Astrocyte of the hippocampus (primary cell): ENCODE measurements at places on chromosomes 6 and 20.
A peak's percentile ranks its signal among the peaks of the same experiment; 100 is the strongest.

GRCh38 chr20:63320616-63321147 is 27.7 kb downstream of the COL20A1 start:
- DNase-seq: no peak

DNA sequence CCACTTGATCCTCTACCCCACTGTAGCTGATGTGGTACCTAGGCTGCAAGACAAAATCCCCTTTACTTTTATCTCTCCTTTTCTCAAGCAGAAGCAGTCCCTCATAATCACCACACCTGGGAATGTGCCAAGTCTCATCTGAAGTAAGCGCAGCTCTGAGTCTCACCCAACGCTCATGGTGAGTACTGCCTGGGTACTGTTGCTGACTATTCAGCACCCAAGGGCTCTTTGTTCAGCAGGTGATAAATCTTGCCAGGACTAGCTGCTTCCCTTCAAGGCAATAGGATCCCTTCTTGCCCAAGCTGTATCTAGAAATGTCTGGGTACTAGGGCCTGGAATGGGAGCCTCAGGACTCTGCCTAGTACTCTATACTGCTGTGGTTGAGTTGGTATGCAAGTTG is 70.9 kb downstream of the GCLC start:
- no peak for DNase-seq

- no peak for DNase-seq
These were observed 164.1 kb downstream of the TAF4 start for GRCh38 chr20:61901392-61902220.

DNA sequence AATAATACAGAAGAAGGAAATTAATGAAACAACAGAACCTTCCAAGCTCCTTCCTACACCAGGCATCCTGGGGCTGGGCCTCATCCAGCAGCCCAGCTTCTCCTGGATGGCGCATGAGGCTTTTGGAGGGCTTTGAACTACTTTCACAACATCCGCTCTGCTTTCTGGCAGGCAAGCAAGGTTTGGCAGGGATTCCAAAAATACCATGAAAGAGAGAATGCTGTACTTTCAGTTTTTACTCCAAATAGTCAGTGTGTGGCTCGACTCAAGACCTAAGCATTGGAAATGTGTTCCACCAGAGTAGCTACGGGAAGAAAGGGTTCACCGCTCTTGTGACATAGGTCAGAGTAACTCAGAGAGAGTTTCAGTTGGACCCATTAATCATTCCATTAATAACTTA is 125.4 kb downstream of the OPRM1 start:
- peak; percentile 94 for DNase-seq

- no peak for DNase-seq
These were observed 6.3 kb upstream of the RPN2 start for GRCh38 chr20:37172836-37173235.

DNA sequence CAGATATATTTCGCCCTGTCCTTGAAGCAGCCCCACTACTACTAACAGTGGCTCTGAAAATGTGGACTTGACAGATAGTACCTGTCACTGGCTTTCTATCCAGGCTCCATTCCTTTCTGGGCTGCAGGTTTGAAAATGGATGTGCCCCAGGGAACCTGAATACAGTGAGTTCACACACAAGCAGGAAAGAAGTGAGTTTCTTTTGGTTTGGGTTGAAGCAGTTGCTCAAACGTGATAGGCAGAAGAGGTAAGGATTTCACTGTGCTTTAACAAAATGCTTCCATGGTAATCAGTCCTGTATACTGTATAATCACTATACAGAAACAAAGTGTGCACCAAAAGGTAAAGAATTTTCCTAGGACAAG is 382.9 kb downstream of the PRKN start:
- no peak for DNase-seq

DNA sequence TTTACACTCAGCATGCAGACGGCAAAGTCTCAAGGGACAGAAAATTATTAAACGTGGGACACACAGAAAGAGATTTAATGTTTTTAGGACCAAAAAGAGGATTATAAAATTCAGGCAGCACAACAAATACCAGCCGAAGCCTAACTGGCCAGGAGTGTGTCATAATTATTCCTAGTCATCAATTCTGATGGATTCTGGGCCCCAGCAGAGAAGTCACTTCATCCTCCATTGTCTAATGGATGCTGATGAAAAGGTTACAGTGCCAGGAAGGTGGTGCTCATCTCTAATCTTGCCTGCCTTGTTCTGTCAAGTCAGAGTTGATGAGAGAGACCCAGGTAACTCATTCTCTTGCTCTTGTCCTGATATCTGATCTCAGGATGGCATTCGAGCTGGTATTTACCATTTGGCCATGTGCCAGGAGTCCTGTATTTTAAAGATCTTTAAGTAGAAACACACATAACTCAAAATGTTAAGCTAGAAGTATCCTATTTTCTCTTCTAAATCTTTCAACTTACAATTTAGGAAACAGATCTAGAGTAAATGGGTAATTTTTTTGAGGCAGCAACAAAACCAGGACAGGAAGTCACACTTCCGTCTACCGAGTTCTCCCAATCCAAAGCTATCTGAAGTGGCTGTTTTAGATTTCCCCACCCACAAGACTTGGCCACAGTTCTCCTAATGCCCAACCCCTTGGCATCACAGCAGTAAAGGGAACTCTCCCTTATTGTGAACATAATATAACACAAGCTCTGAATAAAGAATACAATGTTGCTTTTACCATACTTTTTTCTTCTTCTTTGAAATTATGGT is 50.0 kb downstream of the ADAT2 start:
- peak; percentile 64 for DNase-seq

DNA sequence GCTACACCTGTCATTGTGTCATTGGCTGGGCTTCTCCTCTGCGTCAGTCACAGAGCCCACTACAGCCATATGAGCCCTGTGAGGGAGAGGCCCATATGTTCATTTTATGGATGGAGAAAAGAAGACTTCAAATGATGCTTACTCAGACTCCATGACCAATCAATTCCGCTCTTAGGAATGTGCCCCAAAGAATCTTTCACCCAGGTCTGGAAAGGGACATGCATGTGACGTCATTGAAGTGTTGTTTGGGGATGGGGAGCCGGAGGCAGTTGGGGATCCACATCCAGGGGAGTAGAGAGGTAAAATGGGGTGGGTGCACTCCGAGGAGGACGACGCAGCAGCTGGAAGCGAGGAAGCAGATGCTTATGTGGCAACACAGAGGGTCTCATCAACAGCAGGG is 9.6 kb upstream of the C6orf132 start:
- no peak for DNase-seq

DNA sequence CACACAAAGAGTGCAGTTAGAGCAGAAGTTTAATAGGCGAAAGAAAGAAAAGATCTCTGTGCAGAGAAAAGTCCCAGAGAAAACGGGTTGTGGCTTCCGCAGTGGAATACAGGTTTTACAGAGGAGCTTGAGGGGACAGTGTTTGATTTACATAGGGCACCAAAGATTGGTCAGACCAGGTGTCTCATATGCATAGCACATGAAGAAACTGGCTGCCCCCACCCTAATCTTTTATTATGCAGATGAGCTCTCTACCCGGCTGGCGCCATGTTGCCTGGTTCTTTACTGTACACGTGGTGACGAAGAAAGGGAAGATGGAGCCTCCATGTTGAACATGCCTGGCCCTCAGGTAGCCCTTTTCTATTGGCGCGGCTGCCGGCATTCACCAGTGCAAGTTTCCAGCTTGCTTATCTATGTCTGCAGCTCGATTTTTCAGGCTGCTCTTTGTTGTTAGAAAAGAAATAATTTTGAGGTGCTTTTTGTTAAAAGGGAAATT is 47.4 kb downstream of the SLC35B3 start:
- DNase-seq: no peak

DNA sequence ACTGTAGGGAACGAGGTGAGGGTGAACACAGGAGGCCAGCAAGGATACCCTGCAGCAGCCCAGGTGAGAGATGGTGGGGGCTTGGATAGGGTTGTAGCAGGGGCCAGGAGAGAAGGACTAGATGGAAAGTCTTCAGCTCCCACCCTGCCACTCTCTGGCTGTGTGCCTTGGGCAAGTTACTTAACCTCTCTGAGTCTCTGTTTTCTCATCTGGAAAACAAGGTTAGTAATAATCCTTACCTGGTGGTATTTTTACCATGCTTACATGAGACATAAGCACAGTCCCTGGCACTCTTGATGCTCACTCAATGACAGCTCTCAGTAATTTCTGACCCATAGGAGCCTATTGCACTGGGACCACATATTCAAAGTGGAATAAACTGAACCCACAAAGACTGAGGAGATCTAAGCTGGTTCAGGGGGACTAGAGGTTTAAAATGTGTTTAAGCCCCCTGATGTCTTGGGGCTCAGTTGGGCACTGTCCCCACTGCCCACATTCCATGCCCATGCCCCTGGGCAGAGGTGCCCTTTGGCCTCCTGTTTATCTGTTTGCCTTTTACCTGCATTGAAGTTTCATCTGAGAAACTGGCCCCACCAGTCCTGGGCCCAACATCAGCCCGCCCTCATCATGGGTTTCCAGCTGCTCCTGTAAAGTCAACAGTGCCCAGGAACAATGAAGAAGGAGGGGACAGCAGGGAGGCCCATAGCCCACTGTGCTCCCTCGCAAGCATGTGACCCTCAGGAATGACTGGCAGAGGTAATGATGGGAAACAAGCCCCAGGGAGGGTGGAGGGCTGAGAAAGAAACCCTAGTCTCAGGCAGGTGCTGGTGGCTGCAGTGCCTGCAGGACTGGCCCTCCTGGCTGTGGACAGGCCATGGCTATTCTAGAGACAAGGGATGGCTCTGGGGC is 104.0 kb downstream of the VEGFA start:
- no peak for DNase-seq

GRCh38 chr6:5135788-5136376 is 50.7 kb downstream of the PPP1R3G start:
- DNase-seq: peak; percentile 33
